ENCODE measurements at places on chromosomes 6 and 20.

DNA sequence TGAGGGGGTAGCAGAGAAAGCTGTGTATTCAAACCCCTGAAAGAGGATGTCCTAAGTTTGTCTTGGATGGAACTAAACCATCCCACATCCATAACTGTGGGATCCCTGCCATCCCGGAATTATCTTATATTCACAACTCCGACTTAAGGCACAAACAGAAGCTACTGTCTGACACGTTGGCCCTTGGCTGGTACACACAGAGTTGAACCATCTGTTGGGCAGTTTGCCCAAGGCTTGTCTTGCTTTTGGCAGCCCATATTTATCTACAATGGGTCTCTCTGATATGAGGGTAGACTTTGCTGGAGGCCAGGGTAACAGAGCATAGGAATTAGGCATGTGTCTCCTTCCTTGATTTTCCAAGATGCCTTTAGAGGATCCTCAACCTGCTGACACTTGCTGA is 116.6 kb upstream of the PROKR2 start:
- no peak for DNase-seq

- DNase-seq: no peak
Measured at GRCh38 chr6:129536271-129536670, 173.7 kb downstream of the ARHGAP18 start.

GRCh38 chr6:139303185-139303584 is 11.4 kb upstream of the TXLNB start:
- no peak for DNase-seq

GRCh38 chr6:159981403-159982245 is 12.7 kb downstream of the IGF2R start:
- DNase-seq: no peak

DNA sequence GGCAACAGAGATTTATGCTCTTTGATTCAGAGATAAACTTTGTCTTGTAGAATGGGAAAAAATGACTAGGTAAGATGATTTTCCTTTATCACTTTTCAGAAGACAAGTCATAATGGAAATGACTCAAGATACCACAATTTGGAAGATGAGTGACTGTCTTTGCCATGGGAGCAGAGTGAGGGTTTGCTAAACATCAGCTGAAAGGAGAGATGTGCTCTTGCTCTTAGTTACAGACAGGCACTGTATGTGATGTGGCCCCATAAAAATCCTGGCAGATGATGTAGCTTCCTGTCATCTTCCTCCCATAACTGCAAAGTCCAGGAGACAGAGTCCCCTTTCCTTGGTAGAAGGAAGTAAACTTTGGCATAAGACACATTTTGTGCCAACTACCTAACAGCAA is 47.6 kb downstream of the BACH2 start:
- no peak for DNase-seq

DNA sequence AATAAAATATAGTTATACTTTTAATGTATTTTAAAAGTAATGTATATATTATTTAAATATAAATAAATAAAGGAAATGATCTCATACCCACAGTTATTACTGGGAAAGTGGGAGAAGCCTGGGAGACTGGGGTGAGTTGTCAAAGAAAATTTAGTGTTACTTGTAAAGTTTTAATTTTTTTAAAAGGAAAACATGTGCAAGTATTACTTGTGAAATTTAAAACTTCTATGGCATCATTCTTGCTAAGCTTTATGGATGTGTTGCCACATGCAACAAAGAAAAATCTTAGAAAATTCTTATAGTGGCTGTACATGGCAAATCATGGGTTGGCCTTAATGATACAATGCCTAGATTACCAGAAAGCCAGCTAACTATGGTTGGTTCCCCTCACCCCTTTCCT is 194.0 kb upstream of the KCNK16 start:
- no peak for DNase-seq

DNA sequence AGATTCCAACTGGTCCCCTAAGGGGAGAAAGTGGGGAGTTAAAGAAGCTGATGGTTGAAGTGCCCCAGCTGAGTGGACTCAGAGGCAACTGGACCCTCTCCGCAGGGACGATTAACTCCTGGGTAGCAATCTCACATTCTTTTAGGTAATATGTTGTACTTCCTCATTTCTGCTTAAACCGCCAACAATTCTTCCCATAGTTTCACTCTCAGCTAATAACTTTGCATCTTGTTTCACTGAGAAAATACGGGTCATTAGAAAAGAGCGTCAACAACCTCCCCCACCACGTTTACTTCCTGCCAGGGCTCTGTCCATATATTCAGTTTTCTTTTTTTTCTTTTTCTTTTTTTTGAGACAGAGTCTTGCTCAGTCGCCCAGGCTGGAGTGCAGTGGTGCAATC is 39.5 kb upstream of the CHD6 start:
- DNase-seq: no peak

GRCh38 chr20:46268131-46268614 is 40.1 kb downstream of the CDH22 start:
- DNase-seq: no peak

GRCh38 chr6:135481783-135482369 is 15.7 kb downstream of the AHI1 start:
- no peak for DNase-seq

- no peak for DNase-seq
Measured at GRCh38 chr6:112223070-112223861, 31.1 kb downstream of the LAMA4 start.

DNA sequence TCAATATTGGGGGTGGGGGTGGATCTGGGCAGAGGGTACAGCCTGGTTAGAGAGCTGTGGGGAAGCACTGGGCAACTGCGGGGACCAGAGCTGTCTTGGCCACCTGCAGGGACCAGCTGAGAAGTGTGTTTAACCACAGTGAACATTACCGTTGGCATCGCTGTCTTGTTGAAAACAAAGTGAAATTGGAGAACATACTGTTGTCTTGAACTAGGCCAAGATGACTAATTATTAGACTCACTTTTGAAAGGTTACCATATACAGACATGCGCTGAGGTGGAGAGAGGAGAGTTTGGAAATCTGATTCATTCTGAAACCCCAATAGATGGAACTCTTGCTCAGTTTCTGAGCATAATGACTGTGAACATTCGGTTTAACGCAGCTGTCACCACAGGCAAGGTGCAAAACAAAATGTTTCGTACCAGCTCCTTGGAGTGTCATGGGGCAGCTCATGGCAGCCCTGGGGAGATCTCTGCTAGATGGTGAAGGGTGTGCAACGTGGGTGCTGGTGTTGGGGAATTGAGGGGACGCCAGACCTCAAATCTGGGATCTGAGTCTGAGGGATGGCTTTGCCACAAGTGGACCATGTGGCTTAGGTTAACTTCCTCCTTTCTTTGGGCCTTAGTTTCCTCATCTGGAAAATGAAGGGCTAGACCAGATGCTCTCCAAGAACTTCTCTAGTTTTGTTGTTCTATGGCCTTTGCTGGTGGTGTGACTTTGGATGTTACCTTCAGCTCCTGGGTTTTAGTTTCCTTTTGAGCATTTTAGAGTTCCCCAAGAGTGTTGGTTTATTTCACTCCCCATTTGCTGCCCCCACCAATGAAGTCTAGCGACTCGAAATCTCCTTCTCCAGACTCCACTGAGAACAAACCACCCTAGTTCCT is 24.6 kb upstream of the GTSF1L start:
- DNase-seq: peak; percentile 16

- no peak for DNase-seq
Measured at GRCh38 chr6:35786810-35787209, 6.0 kb downstream of the CLPSL1 start.

- no peak for DNase-seq
Measured at GRCh38 chr6:92495242-92495641, 924.1 kb downstream of the EPHA7 start.

Data from stimulated activated CD8-positive, alpha-beta memory T cell treated with anti-CD3 and anti-CD28 coated beads, Interleukin-7, amount 100 ng/mL, for 24 hours (primary cell).